ENCODE measurements at places on chromosomes 6 and 20.

GRCh38 chr6:136127873-136128272 is 122.2 kb downstream of the MTFR2 start:
- DNase-seq: no peak

DNA sequence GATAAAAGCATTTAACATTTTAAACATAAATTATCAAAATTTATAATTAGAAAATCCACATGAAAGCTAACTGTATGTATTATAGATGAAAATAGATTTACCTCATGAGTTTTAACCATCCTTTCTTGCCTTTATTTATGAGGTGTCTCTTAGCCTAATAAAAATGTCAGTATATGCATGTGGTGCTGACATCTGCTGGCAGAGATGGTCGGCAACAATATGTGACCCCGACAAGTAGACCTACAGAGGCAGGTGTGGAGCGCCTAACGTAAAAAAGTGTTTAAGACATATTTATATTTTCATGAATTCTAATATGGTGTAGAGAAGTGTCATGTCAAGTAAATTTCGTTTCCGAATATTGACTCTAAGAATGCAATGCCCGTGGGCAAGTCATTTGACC is 149.0 kb upstream of the FUT9 start:
- DNase-seq: no peak

DNA sequence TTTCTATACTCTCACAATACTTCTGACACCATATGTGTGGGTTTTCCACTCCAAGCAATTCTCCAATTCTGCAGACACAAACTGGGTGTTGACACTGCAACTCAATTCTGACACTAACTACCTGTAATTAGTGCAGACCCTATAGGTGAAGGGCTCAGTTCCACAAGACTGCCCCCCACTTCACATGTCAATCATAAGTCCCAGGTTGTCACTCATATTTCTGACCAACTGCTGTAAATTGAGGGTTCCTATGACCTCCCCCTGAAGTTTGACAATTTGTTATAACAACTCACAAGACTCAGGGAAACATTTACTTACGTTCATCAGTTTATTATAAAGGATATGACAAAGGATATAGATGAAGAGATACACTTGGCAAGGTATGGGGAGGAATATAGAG is 18.3 kb downstream of the GPX6 start:
- no peak for DNase-seq

GRCh38 chr6:71577766-71578165 is 289.2 kb downstream of the OGFRL1 start:
- DNase-seq: no peak

DNA sequence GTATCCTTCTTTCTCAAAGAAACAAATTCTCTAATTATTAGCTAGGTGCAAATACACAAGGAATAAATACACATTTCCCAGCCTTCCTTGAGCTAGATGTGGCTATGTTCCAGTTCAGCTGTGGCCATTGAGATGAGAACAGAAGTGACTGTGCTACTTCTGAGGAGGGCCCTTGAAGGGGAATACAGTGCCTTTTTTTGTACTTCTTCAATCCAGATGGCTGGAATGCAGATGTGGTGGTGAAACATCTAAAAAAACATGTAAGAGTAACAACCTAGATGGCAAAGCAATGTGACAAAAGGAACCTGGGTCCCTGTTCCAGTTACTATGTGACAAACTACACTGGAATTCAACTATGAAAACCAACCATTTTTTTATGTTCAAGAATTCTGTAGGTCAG is 115.4 kb upstream of the DST start:
- DNase-seq: no peak

DNA sequence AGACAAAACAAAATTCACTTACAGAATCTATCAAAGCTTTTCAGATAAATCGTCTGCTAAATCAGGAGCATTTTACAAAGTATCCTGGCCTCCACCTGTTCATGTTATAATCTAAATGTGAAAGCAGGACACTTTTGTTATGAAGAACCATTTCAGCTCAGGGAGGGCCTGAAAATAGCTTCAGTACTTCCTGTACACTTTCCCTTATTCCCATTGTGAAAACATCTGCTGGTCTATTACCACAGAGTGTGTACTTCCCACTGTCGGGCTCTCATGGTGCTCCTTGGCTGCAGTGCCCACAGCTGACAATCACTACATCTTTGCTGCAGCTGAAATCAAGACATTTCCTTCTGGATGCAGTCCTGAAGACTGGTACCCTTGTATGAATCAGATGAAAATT is 128.1 kb downstream of the OPRM1 start:
- DNase-seq: no peak

DNA sequence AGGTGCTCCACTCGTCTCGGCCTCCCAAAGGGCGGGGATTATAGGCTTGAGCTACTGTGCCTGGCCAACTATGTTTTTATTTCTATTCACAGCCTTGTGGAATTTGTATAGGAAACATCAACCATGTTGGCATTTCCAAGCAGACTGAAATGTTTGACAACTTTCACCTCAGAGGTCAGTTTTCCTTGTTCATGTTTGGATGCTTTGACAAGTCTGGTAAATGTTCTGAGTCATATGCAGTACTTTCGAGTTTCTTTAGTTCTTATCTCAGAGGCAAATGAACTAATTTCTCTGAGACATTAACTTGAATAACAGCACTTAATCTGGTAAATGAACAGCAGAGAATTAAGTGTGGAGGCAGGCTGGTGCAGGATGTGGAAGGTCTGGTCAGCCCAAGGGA is 373.4 kb upstream of the SYNCRIP start:
- DNase-seq: no peak

DNA sequence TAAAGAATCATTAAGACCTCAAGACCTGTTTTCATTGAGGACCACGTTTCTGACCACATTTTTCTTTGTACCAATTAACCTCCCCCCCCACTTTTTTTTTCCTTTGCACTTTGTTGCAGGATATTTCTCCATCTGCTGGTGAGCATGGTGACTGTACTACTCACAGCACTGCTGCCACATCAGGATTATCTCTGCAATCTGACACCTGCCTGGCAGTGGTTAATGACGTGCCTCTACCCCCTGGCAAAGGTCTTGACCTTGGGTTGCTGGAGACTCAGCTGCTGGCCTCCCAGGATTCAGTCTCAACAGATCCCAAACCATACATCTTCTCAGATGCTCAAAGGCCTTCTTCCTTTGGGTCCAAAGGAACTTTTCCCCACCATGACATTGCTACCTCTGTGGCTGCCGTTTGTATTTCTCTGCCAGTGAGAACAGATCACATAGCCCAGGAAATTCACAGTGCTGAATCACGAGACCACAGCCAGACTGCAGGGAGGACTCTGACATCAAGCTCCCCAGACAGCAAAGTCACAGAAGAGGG is 46.6 kb upstream of the EDN3 start:
- DNase-seq: no peak
